ENCODE measurements at places on chromosomes 6 and 20.

DNA sequence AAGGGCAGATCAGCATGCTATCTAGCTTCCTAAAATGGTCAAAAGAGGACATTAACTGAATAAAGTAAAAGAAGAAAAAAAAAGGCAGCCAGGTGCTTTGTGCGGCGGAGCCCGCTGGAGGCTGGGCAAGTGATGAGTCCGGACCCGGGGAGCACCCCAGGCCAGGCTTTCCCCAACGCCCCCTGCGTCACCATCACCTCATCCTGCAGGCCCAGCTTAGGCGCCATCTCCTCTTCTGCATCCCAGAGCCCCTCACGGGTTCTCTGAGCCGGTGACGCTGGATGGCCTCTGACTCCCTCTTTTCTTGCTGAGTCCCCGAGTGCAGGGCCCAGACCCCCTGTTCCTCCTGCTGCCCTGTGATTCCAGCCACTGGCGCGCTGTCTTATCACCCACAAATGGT, 250.1 kb downstream of the TBXT start:
- DNase-seq: no peak

DNA sequence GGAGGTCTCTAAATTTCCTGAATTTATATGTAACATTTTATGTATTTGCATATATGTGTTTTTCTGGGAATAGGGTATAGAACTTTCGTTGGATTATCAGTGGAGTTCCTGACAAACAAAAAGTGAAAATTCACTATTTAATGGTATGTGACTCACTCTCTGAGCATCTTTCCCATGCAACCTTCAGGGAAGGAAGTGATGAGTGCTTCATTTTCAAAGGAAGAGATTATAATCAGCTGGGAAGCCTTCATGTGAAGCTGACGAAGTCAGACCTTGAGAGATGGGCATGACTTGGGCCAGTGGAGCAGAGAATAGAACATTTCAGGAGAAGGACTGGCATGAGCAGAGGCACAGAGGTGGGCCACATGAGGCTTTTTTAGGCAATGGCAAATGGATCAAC, 72.7 kb downstream of the FAXC start:
- no peak for DNase-seq

DNA sequence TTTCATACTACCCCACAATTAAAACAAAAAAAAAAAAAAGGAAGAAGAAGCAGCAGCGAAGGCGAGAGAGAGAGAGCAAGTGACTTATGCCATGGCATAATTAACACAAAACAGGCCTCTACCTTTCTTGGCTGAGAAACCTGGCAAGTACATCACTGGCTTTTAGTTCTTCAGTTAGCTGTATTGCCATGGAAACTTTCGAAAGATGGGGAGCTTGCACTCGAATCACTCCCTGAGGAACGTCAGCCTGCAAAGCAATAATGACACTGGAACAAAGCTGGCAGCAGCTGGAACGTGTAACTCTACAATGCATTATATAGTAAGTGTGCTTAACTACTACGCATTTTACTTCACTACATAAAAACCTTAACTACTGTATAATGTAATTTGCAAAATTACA, 126.1 kb downstream of the ARHGAP18 start:
- no peak for DNase-seq

- no peak for DNase-seq
Measured at GRCh38 chr6:99341862-99342455, 7.5 kb downstream of the FAXC start.

GRCh38 chr6:142885182-142885867, 59.7 kb downstream of the HIVEP2 start:
- DNase-seq: no peak

- no peak for DNase-seq
Measured at GRCh38 chr6:149651056-149651455, 2.5 kb upstream of the KATNA1 start.

GRCh38 chr6:56714273-56714672, 71.6 kb upstream of the DST start:
- no peak for DNase-seq

DNA sequence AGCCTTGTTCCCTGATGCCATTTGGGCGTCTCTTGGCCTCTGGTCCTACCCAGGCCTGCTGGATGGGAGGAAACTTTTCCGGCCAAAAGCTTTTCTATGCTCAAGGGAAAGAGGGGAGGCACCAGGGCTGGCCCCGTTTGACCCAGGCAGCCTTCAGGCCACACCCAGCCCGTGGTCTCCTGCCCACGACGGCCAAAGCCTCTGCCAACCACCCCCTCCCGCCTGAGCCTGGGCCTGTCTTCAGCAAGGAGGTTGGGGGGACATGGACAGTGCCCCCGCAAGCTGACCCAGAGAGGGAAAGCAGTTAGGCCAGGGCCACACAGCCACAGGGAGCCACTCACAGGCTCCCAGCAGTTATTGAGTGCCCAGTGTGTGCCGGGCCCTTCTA, 49.5 kb downstream of the SRC start:
- DNase-seq: no peak

GRCh38 chr6:44622956-44623355, 235.4 kb downstream of the CDC5L start:
- DNase-seq: no peak

DNA sequence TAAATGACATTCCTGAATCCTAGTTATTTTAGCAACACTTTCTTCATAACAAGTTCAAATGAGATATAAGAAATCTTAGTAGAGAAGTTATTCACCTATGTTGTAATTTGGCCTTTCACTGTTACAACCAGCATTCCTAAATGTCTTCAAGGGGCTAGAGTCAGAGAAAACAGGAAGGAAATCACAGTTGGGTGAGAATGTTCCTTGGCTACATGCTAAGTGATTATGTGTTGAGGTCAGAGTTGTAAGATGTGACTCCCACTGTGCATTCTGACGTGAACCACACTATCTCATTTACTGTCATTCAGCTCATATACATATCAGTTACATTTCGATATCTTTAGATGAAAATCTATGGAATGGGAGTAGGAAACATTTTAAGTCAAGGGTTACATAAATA, 51.0 kb upstream of the MLIP start:
- DNase-seq: no peak

- no peak for DNase-seq
Measured at GRCh38 chr6:159833997-159834603, 34.0 kb downstream of the PNLDC1 start.

DNA sequence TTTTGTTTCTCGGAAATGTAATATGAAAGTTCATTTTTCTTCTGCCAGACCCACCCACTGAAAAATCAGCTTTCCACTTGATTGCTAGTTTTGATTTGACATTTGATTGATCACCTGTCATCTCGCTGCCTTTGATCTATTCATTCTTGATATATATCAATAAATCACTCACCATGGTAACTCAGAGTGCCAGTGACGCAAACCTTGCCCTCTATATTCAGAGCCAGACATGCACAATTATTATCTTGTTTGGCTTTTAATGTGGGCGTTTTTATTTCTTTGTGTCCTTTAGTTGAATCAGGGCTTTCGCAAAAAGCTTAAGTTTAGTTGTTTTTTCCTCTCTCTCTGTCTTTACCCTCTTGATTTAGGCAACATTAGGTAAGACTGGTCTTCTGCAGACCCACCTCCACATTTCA, 2.0 kb downstream of the TSHZ2 start:
- DNase-seq: no peak

DNA sequence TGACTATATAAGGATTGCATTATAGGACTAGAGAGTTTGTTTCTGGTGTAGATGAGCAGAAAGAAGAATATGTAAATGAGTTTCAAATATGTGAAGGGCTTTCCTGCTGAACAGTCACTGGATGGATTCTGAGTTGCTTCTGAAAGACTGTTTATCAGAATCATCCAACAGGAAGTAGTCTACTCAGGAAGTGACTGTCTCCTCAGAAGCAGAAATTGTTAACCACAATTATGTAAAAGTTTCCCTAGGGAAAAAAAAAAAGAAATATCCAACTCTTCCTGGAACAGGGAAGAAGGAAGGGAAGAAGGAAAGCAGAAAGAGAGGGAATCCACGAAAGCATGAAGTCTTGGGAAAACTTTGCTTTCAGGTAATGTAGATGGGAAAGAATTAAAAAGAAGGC, 138.9 kb downstream of the TENT5A start:
- DNase-seq: no peak

GRCh38 chr6:155399062-155399744, 56.4 kb downstream of the NOX3 start:
- no peak for DNase-seq

DNA sequence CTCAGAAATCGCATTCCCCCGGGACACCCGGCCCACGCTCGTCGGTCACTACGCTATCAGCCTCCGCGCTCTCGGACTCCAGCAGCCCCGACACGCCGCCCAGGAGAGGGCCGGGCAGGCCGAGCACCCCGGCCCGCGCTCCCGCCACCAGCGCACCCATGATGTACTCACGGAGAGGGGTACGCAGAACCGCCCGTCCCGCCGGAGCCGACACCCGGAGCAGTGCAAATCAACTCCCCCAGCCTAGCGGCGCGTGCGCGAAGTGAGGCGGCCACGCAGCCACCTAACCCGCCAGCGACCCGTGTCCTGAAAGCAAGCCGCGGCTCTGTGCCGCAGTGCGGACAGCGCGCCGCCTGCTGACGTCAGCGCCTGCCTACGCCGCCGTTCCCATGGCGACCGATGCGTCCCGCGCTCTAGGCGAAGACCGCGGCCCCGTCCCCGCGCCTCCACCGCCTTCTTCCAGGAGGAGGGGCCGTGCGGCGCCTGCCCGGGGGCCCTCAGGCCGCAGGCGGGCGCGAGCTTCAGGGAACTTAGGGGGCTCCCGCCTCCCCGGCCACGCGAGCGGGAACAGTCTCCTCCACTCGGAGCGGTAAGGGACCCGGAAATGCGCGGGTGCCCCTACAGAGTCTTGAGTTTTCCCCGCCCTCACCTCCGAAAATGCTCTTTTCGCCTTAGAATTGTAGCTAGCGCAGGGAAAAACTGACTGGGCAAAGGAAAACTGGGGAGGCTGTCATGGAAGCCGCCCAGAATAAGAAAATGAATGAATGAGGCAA, at the start of gene AHI1:
Gene AHI1 (minus strand): TSS at position 329 of the 773 bp plus-strand sequence. CDS start 5,503 bp downstream, outside the sequence.
- peak; percentile 82 for DNase-seq

DNA sequence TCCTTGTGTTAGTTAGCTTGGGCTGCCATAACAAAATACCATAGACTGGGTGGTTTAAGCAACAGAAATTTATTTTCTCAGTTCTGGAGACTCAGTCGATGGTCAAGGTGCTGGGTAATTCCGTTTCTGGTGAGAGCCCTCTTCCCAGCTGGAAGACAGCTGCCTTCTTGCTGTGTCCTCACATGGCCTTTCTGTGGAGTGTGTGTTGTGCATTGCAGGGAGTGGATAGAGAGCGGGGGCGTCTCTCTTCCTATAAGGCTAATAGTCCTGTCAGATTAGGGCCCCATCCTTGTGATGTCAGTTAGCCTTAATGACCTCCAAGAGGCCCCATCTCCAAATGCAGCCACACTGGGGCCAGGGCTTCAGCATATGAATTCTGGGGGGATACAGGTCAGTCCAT, 19.2 kb downstream of the CHMP4B start:
- no peak for DNase-seq

DNA sequence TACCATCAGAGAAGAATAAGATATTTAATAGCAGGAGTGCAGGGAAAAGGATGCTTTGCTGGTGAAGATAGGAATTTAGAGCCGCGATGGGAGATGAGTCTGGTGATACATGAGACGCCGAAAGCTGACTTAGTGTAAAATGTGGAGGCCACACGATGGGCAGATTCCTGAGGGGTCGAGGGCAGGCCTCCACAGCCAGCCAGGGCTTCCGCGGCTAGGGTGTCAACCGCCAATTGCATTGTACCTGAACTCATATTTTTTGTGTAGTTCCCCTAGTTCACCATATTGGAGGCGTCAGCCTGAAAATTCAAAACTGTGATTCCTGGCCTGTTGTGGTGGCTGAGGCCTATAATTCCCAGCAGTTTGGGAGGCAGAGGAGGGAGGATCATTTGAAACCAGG, 8.5 kb downstream of the ETV7 start:
- no peak for DNase-seq

DNA sequence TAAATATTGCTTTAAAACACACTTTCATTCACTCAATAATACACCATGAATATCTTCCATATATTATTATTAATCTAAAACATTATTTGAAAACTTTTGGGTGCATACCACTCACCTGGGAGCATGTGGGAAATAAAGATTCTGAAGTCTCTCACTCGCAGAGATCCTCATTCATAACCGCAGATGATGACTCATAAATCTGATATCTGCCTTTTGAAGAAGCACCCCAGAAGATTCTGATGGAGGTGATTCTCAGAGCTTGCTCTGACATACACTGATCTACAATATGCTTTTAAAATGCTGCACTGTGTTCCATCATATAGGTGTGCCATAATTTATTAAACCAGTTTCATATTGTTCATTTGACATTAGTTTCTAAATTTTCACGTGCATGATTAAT, 135.0 kb upstream of the SGK1 start:
- DNase-seq: no peak

DNA sequence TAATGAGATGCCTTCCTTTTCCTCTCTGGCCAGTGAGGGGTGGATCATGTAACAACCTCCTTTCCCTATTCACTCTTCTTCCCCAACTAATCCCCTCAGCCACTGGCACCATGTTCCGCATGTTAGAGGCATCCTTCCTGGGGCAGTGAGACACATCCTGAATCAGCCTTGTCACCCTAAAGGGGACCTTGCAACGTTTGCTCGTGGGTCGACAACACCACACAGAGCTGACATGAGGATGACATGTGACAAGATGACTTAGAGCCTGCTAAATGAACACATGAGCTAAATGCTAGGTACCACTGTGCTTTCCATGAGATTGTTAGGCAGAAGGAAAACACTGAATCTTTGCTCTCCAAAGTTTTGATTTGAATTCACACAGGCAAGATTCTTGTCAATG, 129.2 kb downstream of the ATXN1 start:
- no peak for DNase-seq

- no peak for DNase-seq
Measured at GRCh38 chr6:13671548-13672127, 40.0 kb downstream of the RANBP9 start.

DNA sequence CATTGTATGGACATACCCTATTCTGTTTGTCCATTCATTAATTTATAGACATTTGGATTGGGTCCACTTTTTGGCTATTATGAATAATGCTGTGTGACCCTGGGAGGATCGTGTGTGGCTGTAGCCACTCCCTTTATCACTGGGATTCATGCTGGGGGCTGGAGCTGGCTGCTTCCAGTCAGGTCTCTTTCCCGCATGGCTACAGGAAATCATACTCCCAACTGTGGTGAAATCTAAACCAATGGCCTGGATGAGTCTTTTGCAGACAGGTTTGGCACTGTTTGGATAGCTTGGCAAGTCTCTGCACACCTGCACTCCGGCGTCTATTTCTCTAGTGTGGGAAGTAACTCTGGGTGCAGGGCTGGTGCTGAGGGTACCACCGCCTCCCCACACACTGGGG, 80.4 kb downstream of the RIN2 start:
- DNase-seq: no peak
